Uterus (tissue), 4 donors: ENCODE measurements at places on chromosomes 2 and 18. TPM values are rescaled to one million over a fixed set of nuclear protein-coding genes. Genes with fewer than 3 reads are reported as not detected.

Gene PDE1A
- total RNA-seq: 83.1 TPM

Gene ESPNL
- total RNA-seq: not detected

Gene ALPI
- total RNA-seq: not detected

Gene RGPD6
- 116 TPM for total RNA-seq

Gene EFR3B
- total RNA-seq: 1.3 TPM

Gene GNAL
- total RNA-seq: 16.1 TPM

Gene IL36B
- not detected for total RNA-seq

Gene GPR35
- not detected for total RNA-seq

Gene RBM43
- 3.5 TPM for total RNA-seq

Gene CRYGD
- total RNA-seq: not detected

Gene PLGLB2
- total RNA-seq: 8.2 TPM

Gene AMER3
- total RNA-seq: not detected

Gene CXCR4
- 7.1 TPM for total RNA-seq

Gene C1GALT1C1L
- total RNA-seq: 3.7 TPM

Gene GPR75
- not detected for total RNA-seq

Gene WDR43
- 42.9 TPM for total RNA-seq

Gene AMMECR1L
- 20.0 TPM for total RNA-seq

Gene CCDC102B
- not detected for total RNA-seq

Gene WDCP
- total RNA-seq: 10.8 TPM

Gene MEIS1
- 127 TPM for total RNA-seq

Gene TACR1
- total RNA-seq: 1.9 TPM

Gene TIMM21
- 17.4 TPM for total RNA-seq

Gene EFHD1
- 8.5 TPM for total RNA-seq

Gene LIMS4
- 6.4 TPM for total RNA-seq

Gene CD207
- 2.5 TPM for total RNA-seq

Gene RAPGEF4
- 16.1 TPM for total RNA-seq

Gene C18orf54
- total RNA-seq: 4.8 TPM

Gene TUBA3E
- total RNA-seq: not detected

Gene GPR155
- total RNA-seq: 2.3 TPM

Gene BUB1
- total RNA-seq: 1.2 TPM

Gene KCNG2
- total RNA-seq: 0.59 TPM

Gene CYP26B1
- 0.59 TPM for total RNA-seq

Gene SIGLEC15
- total RNA-seq: 2.8 TPM

Gene EMILIN1
- total RNA-seq: 237 TPM

Gene KCNF1
- not detected for total RNA-seq

Gene CYP1B1
- total RNA-seq: 42.8 TPM

Gene GCG
- not detected for total RNA-seq

Gene CD8B
- not detected for total RNA-seq

Gene RTTN
- total RNA-seq: 10.8 TPM

Gene GRHL1
- 0.24 TPM for total RNA-seq

Gene SLC25A52
- not detected for total RNA-seq

Gene CRYGC
- not detected for total RNA-seq

Gene ZNF396
- 3.9 TPM for total RNA-seq

Gene WDPCP
- 8.8 TPM for total RNA-seq

Gene NAT8
- total RNA-seq: not detected

Gene BOLL
- not detected for total RNA-seq

Gene MYOM1
- total RNA-seq: 15.8 TPM

Gene G6PC2
- not detected for total RNA-seq

Gene PDE11A
- total RNA-seq: not detected

Gene NRP2
- 156 TPM for total RNA-seq

Gene DOK6
- total RNA-seq: 1.2 TPM

Gene C1QL2
- not detected for total RNA-seq

Gene STEAP3
- total RNA-seq: 4.7 TPM

Gene TUBA3D
- total RNA-seq: 30.3 TPM

Gene ARPC2
- total RNA-seq: 157 TPM

Gene CD302
- 58.1 TPM for total RNA-seq

Gene APOB
- not detected for total RNA-seq
